Cerebellar cortex (tissue), 1 donor: ENCODE measurements at places on chromosomes 3 and 15.
A peak's percentile ranks its signal among the peaks of the same experiment; 100 is the strongest.

DNA sequence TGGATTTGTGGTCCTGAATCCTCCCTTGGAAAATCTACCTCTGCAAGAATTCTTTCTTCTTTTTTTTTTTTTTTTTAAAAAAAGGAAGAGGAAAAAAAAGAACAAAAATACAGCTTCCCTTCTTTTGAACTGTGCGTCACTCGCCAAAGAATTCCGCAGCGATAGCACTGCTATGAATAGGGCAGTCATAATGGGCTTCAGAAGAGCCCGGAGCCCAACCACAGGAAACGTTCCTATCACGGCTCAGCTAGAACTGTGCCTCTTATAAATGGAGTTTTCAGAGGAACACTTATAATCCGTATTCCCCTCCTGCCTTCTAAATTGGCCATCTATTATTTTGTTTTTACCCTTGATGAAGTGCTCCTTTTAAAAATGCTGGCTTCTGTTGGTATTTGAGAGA, 227.7 kb downstream of the ADAMTS17 start:
- DNase-seq, result peak; percentile 1

DNA sequence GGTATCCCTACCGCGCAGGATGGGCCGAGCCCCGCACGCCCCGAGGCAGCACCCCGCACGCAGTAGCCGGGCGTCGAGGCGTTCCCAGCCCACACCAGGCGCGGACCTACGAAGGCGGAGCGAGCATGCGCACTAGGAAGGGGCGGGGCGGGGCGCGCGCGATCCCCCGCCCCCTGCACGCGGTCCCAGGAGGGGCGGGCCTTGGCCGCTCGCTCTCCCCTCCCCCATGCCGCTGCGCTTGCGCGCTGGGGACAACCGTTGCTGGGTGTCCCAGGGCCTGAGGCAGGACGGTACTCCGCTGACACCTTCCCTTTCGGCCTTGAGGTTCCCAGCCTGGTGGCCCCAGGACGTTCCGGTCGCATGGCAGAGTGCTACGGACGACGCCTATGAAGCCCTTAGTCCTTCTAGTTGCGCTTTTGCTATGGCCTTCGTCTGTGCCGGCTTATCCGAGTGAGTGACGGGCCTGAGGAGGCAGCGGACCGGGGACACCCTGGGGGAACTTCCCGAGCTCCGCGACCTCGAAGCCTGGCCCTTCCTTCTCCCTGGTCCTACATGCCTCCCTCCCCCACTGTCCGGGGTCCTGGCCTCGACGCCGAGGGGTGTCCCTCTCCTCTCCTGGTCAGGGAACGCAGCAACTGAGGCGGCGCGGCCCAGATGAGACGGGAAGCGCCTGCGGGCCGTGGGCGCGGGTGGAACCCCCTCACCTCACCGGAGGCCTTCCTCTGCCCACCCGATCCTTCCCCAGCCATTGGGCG, at the start of gene SPESP1:
SPESP1 (plus strand) TSS at position 258 of the 755 bp plus-strand sequence; CDS start at position 387, 129 bp downstream.
- DNase-seq, result peak; percentile 13

GRCh38 chr3:59573911-59574310, 524.1 kb upstream of the CFAP20DC start:
- DNase-seq, result peak; percentile 75

DNA sequence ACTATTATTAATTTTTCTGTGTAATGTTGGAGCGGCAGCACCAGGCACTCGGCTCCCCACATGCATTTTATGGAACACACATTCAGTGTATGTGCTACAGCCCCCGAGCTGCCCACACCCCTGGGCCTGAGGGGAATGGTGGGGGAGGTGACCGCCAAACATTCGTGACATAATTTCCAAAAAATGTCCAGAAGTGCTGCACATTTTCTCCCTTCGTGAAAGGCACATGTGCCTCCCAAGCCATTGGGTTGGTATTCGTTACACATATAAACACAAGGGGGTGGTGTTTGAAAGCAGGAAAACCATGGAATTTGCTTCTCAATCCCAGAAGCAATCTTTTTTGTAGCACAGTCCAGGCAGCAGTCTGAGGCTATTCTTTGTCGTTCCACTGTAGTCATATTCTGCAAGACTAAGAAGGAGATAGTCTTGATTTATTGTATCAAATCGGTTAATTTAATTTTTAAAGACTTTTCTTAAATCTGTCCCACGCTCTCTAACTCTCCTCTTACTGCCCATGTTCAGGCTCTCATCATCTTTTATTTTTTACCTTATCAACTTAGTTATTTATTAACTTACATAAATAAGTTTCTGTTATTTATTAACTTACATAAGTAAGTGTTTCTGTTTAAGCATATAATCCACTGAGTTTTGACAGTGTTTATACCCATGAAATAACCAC, 39.2 kb upstream of the POLR2M start:
- DNase-seq, result peak; percentile 60

DNA sequence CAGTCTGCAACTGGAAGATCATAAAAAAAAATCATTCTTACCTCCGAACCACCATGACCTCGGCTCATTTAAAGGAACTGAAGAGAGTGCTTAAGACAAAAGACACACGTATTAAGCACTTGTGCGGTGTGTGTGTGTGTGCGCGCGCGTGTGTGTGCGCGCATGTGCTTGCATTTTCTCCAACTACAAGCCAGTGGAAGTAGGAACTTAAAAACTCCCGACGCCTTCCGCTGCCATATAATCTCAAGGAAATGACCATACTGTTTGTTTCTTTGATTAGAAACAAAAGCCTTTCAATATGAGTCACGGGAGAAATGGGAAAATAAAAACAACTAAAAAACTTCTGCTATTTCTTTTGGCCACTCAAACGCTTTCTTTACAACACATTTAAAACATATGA, 32.4 kb downstream of the FRMD4B start:
- DNase-seq, result no peak

- DNase-seq, result no peak
Observed at GRCh38 chr3:67215690-67216089, 217.6 kb downstream of the KBTBD8 start.
